Choroid plexus epithelial cell (primary cell): ENCODE measurements at places on chromosomes 7 and 10.

DNA sequence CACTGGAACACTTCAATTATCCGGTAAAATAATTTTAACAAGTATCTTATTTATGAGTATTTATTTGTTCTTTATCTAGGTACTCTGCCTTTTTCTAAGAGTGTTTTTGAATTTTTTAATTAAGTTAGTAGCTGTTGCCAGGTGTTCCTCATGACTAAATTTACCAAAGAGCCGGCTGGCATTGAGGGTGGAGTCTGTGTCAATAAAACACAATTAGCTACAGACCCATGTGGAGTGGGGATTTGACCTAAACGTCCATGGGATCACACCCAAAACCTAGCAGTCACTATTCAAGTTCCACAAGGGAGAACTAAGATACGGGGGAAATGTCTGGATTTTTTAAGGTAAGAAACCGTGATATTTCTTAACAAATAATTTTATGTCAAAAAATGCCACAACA lies 9.8 kb downstream of the SLC16A12 start:
- no peak for DNase-seq

GRCh38 chr7:141688043-141688442 lies 13.9 kb downstream of the DENND11 start:
- no peak for DNase-seq

GRCh38 chr10:75696536-75696935 lies 265.1 kb downstream of the LRMDA start:
- DNase-seq: no peak

DNA sequence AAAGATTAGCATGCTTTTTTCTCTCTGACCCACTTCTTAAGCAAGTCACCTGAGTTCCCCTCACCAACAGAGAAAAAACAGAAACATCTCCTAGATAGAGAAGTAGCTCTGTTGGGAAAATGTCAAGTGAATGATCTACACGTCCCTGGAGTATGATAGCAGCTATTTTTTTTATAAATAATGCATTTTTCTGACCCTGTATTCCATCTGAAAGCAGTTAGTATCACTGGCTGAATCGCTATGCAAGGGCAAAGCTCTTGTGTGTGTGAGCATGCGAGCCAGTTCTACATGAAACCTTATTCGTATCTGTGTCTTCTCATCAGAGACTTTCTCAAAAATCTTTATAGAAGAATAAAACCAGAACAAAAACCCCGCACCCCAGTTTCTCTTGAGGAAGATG lies 8.2 kb downstream of the ANKMY2 start:
- no peak for DNase-seq

DNA sequence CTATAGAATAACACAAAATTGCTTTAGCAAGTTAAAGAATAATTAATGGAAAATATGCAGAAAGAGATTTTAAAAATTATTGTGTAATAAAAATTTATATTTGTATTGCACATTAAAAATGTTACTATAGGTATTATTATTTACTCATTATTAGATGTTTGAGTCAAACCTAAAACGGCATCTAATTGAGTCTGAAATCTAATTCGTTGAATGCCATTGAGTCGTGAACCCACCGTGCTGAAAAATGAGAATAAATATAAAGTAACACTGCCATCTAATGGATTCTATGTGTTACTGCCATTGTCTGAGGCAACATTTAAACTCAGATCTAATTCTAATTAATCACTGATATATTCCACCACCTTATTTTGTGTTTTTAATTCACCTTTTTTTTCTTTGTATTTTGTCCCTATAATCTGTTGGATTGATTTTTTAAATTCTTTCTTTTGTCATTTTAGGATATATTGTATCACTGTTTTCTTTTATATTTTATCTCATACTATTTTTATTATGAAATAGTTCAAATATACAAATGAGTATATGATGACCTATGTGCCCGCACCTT lies 62.2 kb downstream of the SAMD9 start:
- peak; percentile 68 for DNase-seq

- DNase-seq: peak; percentile 36
Measured at GRCh38 chr10:88386204-88386788, 196.8 kb downstream of the RNLS start.

DNA sequence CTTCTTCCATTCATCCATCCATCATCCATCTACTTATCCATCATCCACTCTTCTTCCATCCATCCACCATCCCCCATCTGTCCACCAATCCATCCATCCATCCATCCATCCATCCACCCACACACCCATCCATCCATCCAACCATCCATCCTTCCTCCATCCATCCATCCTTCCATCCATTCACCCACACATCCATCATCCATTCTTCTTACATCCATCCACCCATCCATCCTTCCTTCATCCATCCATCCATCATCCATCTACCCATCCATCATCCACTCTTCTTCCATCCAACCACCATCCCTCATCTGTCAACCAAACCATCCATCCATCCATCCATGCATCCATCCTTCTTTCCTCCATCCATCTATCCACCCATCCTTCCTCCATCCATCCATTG lies 429.3 kb downstream of the DNAJB6 start:
- no peak for DNase-seq

- DNase-seq: no peak
Measured at GRCh38 chr10:11243425-11244222, 226.0 kb downstream of the CELF2 start.

DNA sequence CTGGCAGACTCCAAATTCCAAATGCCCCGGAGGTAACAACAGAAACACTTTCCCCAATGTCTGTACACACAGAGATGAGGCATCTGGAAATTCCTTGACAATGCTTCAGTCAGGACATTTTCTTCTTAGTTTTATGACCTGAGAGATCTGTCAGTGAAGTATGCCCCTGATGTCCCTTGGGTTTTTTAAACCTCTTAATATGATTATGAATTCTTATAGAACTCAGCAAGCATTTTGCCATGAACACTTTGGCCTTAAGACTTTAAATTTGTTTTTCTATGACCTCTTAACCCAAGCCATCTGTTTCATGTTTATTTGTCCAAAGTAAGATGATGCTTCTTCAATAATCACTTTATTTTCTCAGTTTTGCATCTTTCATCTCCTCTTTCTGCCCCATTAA lies 1206.2 kb downstream of the GATA3 start:
- DNase-seq: no peak

GRCh38 chr7:74002474-74003017 lies 25.4 kb upstream of the ELN start:
- DNase-seq: peak; percentile 59

DNA sequence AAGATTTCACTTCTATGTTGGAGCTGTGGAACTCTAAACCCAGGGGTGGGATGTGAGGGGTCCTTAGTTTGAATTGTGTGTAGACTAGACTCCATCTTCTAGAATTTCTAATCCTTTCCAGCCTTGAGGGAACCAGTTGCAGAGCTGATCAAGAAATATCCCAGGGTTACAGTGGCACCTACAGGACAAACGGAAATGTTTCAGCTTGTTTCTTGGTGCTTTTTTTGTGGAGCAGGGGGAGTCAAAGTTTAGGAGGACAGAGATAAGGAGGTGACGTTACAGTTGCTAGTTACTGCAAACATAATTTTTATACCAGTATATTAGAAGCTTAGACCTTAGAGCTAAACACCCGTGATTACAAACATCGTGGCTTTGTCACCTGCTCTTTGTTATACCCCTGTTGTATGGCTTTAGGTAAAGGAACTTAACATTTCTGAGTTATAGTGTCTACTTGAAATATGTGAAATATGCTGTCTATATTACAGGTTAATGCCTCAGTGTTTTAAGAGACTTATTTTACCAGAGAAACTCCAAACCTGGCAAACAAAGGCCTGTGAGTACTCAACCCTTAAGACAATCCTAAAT lies 84.5 kb upstream of the DYNC1I1 start:
- peak; percentile 72 for DNase-seq

DNA sequence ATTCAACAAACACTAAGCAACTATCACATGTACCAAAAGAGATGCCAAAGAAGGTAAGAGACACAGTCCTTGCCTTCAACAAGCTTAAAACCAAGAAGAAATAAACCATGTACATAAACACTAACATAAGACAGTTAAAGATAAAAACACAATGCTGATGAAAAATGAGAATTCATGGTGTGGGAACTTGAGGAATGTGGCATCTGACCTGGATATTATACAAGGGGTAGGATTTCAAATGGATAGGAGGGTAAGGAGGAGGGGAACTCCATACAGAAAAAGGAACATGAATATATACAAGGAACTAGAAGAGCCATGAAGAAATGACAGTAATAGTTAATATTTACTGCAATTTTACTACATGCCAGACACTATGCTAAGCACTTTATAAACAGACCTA lies 11.0 kb downstream of the HIBADH start:
- DNase-seq: peak; percentile 73

DNA sequence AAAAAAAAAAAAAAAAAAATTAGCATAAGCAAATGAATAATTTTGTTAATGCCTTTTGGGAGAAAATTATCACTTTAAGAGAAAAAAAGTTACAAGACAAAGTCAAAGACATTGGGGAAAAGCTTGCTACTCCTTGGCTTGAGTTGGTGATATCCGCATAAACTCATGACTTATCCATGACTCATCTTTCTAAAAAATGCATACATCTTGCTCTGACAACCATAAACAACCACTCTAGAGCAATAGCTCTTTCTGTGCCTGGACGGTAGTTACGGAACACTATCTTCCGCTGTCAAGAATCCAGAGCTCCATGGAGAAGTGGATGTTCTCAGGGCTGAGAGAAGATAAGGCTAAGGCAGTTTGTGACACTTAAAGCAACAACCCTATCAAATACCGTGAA lies 281.1 kb upstream of the PFKP start:
- DNase-seq: no peak
